Sigmoid colon (tissue), 7 donors: ENCODE measurements at places on chromosomes 16 and 17. TPM values are rescaled to one million over a fixed set of nuclear protein-coding genes. Genes with fewer than 3 reads are reported as not detected.

Gene LGALS9B
- polyA plus RNA-seq = 8.8 TPM

Gene SLC13A2
- polyA plus RNA-seq = 8.4 TPM

Gene PROCA1
- 2.3 TPM for polyA plus RNA-seq

Gene GNAO1
- 8.2 TPM for polyA plus RNA-seq

Gene OR1F1
- polyA plus RNA-seq = not detected
